ENCODE measurements at places on chromosomes 11 and 22.

GRCh38 chr11:104652996-104653395 is 245.3 kb downstream of the CASP12 start:
- no peaks in the 10 kb centered on the region for H3K27me3 ChIP-seq
- no peak overlapping the region for H3K4me3 ChIP-seq
- no peak for DNase-seq
- H3K27ac ChIP-seq, result no peak overlapping the region

DNA sequence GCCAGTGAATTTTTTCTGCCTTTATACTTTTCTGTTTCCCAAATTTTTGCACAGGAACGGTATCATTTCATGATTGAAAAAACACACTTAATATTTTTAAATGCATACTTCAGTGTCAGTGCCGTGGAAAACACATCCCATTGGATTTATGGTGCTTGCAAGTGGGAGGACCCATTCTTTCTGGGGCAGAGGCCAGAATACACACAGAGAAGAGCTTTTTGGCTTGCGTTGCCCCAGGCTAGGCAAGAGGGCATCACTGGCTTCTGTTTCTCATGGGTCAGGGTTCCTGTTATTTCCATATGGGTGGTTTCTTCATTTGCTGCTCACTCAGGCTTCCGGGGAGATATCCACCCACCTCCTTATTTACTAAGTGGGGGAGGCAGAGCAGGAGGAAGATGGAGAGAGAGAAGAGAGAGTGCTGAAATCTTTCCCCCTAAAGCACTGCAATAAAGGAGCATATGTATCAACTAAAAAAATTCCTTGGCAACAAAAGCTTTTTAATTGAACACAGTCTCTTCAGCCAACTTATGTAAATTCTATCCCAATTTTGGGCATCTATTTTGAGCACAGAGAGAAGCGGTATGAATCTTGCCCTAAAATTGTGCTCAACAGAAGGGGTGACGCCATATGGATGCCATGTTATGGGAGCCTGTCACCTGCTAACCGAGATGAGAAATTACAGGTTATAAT is 66.0 kb upstream of the KIRREL3 start:
- no peaks in the 10 kb centered on the region for H3K4me1 ChIP-seq
- H3K27ac ChIP-seq, result no peak overlapping the region
- no peak overlapping the region for H3K4me3 ChIP-seq

GRCh38 chr22:47841156-47841555 is 1078.7 kb downstream of the TBC1D22A start:
- no peaks in the 10 kb centered on the region for H3K27me3 ChIP-seq
- no peaks in the 10 kb centered on the region for H3K36me3 ChIP-seq
- no peak overlapping the region for H3K4me3 ChIP-seq
- no peaks in the 10 kb centered on the region for H3K4me1 ChIP-seq
- no peak overlapping the region for H3K27ac ChIP-seq
- peak; percentile 22 for DNase-seq

- no peaks in the 10 kb centered on the region for H3K27me3 ChIP-seq
- H3K4me1 ChIP-seq, result peaks cover 68% of the 10 kb centered on the region
- H3K27ac ChIP-seq, result no peak overlapping the region
- H3K36me3 ChIP-seq, result no peaks in the 10 kb centered on the region
- no peak overlapping the region for H3K4me3 ChIP-seq
- DNase-seq, result no peak
These were observed 63.4 kb downstream of the LRP5 start for GRCh38 chr11:68375766-68376165.

- no peaks in the 10 kb centered on the region for H3K36me3 ChIP-seq
- no peaks in the 10 kb centered on the region for H3K27me3 ChIP-seq
- DNase-seq, result no peak
These were observed 196.7 kb downstream of the TRIM29 start for GRCh38 chr11:119941171-119941570.

GRCh38 chr11:21653951-21654421 is 538.9 kb upstream of the ANO5 start:
- H3K4me3 ChIP-seq, result no peak overlapping the region
- no peaks in the 10 kb centered on the region for H3K36me3 ChIP-seq
- no peak overlapping the region for H3K27ac ChIP-seq
- H3K27me3 ChIP-seq, result no peaks in the 10 kb centered on the region
- no peak for DNase-seq

GRCh38 chr11:14366936-14367335 is 8.0 kb upstream of the RRAS2 start:
- no peak overlapping the region for H3K27ac ChIP-seq
- H3K36me3 ChIP-seq, result no peaks in the 10 kb centered on the region
- no peaks in the 10 kb centered on the region for H3K4me1 ChIP-seq
- H3K27me3 ChIP-seq, result no peaks in the 10 kb centered on the region

DNA sequence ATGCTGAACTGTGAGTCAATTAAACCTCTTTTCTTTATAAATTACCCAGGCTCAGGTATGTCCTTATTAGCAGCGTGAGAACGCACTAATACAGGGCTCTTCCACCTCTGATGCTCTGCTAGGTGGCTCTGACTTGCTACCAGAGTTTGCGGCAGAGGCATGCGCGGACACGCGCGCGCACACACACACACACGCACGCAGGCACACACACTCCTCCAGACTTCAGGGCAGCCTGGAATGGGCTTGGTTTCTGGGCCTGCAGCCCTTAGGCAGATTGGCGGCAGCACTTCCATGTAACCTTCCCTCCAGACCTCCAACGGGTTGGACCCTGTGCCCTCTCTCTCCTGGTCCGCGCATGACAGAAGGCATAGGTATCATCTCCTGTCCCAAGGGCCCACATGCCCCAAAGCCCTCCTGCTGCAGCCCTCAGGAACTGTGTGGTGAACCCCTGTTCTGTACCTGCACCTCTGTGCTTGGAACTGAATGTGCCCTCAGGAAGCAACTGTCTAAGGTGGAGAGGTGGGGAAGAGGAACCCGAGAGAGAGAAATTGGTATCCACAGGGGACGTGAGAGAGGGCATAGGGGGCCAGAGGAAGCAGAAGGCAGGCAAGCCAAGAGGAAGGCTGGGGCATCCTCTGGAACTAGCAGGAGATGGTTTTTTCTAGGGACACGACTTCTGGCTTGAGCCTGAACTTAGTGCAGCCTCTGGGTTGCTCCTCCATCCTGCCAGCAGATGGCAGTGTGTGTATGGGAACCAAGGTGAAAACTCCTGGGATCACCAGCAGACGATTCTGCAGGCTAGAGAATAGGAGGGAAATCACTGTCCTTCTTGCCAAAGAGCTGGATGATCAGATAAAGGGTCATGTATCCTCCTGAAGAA is 23.4 kb upstream of the RIC3 start:
- H3K27ac ChIP-seq, result no peak overlapping the region
- H3K4me1 ChIP-seq, result no peaks in the 10 kb centered on the region
- no peak overlapping the region for H3K4me3 ChIP-seq

- no peak for DNase-seq
- peaks cover 38% of the 10 kb centered on the region for H3K4me1 ChIP-seq
- H3K27me3 ChIP-seq, result no peaks in the 10 kb centered on the region
- H3K36me3 ChIP-seq, result no peaks in the 10 kb centered on the region
These were observed 25.5 kb downstream of the PTPRJ start for GRCh38 chr11:48005831-48006270.

DNA sequence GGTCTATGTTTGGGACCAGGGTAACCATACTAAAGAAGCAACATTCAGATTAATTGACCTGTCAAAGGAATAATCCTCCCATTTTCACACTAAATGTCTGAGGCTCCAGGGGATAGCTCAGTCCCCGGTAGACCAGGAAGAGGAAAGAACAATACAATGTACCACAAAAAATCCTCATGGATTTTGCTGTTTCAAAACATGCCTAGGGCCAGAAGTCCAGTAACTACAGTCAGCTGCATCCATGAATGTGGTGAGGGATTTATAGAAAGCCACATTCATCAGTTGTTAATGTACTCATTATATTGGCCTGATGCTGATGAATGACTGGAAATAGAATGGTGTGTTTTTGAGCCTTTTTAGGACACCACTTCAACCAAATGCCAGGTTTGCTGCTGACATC is 6.9 kb upstream of the ETS1 start:
- no peaks in the 10 kb centered on the region for H3K4me1 ChIP-seq
- no peak for DNase-seq
- no peaks in the 10 kb centered on the region for H3K36me3 ChIP-seq
- no peak overlapping the region for H3K27ac ChIP-seq
- no peaks in the 10 kb centered on the region for H3K27me3 ChIP-seq

DNA sequence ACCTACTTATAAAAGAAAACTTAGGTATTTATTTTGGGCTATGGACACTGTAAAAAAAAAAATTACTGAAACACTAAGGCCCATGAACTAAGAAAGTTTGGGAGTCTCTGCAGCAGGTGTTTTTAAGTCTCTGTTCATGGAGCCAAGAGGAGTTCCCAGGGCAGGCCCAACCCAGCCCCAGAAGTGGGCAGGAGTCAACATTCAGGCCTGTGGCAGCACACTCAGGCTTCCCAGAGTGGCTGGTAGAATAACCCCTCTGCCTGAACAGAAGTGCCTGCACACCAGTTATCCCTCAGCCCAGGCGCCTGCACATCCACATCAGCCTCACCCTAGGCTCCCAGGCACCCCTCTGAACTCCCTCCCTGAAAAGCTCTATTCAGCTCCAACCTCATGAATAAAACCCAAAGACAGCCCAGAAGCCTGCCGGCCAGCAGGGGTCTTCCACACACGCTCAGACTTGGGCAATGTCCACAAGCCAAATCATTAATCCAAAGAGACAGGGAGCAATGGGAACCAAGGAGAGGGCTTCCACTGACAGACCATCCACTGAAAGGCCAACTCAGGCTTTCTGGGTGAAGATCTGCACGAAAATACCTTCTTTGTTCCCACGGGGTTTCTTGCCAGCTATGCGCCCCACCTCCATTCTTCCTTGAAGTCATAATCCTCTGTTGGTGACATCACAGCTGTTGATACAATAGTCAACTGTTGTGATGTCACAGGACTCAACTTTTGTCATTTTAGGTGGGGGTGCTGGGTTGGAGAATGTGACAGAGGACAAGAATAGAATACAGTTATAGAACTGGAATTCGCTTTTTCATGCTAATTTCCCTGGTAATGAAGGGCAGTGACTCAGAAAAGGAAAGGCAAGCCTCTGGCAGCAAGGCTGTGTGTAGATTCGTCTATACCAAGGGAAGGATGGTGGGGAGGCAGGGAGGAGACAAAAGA is 83.7 kb downstream of the RPL27A start:
- peak overlapping the region; percentile 51 for H3K27ac ChIP-seq
- H3K27me3 ChIP-seq, result no peaks in the 10 kb centered on the region
- H3K4me1 ChIP-seq, result peaks cover 55% of the 10 kb centered on the region

DNA sequence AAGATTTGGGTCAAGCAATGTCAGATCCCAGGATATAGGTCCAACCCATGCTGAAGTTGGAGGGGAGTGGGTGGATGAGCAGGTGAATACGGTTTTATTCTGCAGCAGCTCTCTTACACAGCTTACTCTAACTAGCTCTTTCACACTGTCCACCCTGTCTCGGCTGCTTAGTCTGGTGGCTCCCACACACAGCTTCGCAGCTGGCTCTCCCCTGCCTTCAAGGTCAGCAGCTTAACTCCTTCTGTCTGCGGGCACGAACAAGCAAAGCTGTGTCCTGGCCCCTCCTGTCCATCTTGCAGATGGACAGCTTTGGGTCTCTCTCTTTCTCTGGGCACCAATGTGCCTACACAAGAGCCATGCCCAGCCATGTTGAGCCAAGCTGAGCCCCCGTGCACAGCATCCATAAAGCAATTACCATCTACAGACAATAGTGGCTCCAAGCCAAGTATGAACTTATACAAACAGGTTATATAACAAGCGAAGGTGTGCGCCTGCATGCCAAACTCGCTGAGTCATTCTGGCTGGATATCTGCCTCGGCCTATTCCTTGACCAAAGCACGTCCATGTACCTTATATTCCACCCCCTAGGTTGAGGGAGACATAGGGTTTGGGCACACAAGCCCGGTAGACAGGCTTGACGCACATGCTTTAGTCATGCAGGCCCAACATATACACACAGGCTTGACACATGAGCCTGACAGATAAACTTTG is 1307.8 kb upstream of the RAG2 start:
- no peak overlapping the region for H3K27ac ChIP-seq
- no peak overlapping the region for H3K4me3 ChIP-seq
- no peaks in the 10 kb centered on the region for H3K27me3 ChIP-seq

DNA sequence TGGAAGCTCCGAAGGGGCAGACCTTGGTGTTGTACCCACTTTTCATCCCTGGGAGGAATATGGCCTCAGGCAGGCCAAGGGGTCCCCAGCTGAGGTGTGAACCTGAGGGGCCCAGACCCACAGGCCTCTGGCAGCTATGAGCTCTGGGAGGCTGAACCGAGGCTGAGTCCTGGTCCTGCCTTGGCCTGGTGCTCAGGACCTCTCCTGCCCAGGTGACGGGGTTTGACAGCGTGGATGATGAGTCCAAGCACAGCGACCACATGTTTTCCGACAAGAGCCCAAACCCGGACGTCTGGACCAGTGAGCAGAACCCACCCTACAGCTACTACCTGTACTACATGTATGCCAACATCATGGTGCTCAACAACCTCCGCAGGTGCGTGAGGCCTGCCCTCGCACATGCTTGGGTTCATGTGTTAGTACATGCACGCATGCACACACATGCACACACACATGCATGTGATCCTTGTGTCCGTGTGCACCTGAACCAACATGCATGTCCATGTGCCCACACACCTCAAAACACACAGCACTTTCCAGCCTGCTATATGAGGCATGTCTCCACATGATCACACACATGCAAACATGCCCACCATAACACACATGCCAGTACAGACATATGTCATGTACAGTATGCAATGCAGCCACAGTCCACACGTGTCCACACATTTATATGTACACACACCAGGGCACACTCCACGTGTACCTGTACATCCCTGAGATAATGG is 40.9 kb downstream of the RNF141 start:
- H3K36me3 ChIP-seq, result no peaks in the 10 kb centered on the region
- peak; percentile 79 for DNase-seq
- no peaks in the 10 kb centered on the region for H3K4me1 ChIP-seq

DNA sequence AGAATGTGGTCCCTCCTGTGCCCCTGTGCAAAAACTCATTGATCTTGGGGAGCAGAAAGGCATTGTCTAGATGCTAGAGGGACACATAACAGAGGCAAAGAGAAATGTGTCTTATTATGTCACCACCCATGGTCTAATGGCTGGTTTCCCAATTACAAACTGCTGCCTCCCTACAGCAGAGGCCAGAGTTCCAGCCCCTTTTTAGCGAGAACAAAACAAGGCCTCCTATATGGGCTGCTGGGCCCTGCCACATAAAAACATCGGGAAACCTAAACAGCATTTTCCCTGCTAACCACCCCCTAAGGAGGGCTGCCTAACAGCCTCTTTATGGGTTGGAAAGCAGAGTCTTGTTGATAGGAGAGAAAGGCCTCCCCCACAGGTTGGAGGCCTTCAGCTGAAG is 75.2 kb upstream of the CRTAM start:
- H3K4me1 ChIP-seq, result peaks cover 6% of the 10 kb centered on the region
- H3K36me3 ChIP-seq, result no peaks in the 10 kb centered on the region
- H3K27me3 ChIP-seq, result no peaks in the 10 kb centered on the region
- no peak overlapping the region for H3K27ac ChIP-seq
- DNase-seq, result no peak
